ENCODE measurements at places on chromosomes 5 and 9. TPM values are rescaled to one million over a fixed set of nuclear protein-coding genes. Genes with fewer than 3 reads are reported as not detected.

DNA sequence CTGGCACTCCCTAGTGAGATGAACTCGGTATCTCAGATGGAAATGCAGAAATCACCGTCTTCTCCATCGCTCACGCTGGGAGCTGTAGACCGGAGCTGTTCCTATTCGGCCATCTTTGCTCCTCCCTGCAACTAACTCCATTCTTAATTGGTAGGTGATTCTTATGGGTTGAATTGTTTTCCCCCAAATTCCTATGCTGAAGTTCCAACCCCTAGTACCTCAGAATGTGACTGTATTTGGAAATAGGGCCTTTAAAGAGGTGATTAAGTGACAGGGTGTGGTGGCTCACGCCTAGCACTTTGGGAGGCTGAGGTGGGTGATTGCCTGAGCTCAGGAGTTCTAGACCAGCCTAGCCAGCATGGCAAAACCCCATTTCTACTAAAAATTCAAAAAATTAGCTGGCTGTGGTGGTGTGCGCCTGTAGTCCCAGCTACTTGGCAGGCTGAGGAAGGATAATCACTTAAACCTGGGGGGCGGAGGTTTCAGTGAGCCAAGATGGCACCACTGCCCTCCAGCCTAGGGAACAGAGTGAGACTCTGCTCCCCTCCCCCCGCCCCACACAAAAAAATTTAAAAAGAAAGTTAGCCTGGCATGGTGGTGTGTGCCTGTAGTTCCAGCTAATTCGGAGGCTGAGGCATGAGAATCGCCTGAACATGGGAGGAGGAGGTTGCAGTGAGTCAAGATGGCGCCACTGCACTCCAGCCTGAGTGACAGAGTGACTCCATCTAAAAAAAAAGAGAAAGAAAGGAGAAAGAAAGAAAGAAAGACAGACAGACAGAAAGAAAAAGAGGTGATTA, 25.2 kb upstream of the FOCAD start:
- DNase-seq, result no peak

- no peak for DNase-seq
Observed at GRCh38 chr5:21823076-21823574, 1030.0 kb downstream of the CDH12 start.

GRCh38 chr5:160846642-160847041, 5.4 kb downstream of the ATP10B start:
- no peak for DNase-seq

DNA sequence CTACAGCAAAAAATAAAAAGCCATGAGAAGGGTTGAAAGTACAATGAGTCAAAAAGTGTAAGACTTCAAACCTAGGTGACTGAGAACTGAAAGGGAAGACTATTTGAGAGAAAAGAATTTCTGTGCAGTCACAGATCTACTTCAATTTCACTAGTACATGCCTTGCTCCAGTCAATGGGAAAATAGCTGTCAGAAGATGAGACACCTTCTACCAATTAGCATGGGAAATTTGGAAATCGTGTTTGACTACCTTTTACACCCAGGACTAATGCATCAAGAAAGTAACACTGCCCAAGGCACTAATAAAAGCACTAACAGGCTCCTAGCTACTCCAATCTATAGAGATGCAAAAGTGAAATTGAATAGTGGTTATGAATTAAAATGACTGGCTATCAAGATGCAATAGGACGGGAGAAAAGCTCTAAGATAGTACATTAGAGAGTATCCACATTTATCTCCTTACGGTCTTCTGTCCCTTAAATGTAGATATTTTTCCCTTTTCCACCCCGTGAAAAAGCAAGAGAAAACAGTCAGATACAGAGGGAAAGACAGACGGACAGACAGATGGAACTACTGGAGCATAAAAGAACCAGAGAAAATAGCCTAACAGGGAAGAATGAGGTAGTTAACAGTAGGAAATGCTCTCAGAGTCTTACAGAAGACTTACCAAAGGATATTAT, 15.2 kb downstream of the ERP44 start:
- no peak for DNase-seq

- no peak for DNase-seq
Observed at GRCh38 chr5:134887593-134888159, 13.5 kb downstream of the TXNDC15 start.

DNA sequence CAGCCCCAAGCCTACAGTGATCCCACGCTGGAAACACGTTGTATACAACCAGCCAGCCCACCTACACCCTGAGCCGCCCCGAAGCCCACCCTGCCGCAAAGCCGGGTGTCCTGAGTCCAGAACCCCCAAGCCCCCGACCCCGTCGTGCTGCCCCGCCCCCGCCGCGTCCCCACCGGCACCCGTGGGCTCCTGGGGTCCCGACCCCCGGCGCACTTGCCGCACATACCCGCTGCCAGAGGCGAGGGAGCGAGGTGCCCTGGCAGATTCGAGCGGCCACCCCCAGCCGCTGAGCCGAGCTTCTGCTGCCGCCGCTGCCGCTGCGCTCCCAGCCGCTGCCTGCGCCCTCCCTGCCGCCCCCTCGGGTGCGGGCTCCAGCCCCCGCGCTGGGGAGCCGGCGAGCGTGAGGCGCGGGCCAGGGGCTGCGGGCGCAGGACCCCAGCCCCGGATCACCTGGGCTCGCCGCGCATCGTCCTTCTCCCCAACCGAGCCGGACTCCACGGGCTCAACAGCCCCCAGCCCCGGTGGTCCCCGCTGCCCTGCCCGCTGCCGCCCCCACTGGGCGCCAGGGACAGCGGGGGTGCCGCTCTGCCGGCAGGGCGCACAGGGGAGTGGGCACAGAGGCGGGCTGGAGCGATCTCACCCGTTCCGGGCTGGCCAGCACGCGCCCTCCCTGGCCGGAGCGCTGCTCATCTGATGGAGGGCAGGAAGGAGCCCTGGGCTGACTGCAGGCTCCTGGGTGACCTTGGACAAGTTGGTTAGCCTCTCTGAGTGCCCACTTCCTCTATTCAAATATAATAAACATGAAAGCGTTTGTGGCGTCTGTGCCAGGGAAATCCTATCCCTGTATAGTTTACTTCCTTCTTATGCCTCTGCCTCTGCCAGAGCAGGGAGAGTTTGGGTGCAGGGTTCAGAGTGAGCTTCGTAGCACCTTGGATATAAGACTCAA, at the start of gene HTR4:
HTR4 (minus strand) TSS at position 692 of the 946 bp plus-strand sequence. CDS start 17,513 bp downstream, outside the sequence.
- DNase-seq, result no peak

DNA sequence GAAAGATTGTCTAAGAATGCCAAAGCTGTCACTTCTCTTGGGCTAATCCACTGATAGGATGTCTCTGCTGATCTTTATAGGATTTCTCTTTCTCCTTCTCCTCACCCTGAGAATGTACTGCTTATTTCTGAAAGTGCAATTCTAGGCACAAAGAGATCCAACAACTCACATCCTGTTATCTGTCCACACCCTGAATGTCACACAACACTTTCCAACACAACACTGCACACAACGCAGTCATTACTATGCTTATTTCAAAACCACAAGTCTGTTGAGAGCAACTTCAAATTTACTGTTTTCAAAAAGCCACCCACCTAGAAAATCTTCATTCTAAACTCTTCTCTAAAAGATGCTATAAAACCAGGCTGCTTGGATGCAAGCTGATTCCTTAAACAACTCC, 215.0 kb downstream of the ROR2 start:
- DNase-seq, result no peak

GRCh38 chr9:84285381-84285780, 55.2 kb downstream of the SLC28A3 start:
- no peak for DNase-seq

GRCh38 chr5:34547300-34548085, 108.6 kb upstream of the RAI14 start:
- no peak for DNase-seq

DNA sequence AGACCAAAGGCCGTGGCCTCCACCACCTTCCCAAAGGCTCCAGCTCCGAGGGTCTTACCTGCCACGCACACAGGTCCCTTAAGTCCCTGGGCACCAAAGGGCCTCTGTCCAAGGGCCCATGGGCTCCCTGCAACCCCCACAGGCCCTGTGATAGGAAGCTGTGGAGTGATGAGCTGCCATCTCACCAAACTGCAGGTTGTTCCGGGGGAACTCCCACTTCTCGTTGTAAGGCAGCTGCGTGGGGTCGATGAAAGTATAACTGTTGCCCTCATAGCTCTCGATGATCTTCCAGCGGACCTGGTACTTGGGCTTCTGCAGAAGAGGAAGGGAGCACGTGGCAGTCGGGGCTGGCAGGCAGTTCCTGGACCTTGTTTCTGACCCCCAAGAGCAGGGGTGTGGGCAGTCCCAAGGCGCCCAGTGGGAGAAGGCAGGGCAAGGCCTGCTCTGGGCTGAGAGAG, 24.8 kb downstream of the CSF1R start:
- peak; percentile 77 for DNase-seq

GRCh38 chr9:70297141-70297540, 38.4 kb downstream of the SMC5 start:
- no peak for DNase-seq

- DNase-seq, result peak; percentile 49
Observed at GRCh38 chr9:33129886-33130881, 37.0 kb downstream of the B4GALT1 start.

DNA sequence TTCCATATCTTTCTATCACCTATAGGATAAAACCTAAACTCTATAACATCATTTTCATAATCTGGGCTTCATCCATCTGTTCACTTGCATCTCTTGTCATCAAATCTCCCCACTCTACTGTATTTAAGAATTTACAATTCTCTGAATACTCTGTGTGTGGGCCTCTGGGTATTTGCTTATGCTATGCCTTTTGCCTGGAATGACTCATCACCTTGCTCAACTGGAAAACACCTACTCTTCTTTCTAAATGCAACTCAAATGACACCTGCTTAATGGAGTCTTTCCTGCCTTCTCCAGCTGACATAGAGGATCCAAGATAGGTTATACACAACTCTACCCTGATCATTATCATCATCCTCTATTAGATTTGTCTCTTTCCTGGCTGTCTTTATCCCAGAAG, 421.7 kb downstream of the SPATA31D1 start:
- DNase-seq, result no peak

GRCh38 chr5:75681125-75681830, 36.0 kb downstream of the POC5 start:
- no peak for DNase-seq

- DNase-seq, result peak; percentile 74
Observed at GRCh38 chr5:1311439-1312055, 16.7 kb upstream of the TERT start.

DNA sequence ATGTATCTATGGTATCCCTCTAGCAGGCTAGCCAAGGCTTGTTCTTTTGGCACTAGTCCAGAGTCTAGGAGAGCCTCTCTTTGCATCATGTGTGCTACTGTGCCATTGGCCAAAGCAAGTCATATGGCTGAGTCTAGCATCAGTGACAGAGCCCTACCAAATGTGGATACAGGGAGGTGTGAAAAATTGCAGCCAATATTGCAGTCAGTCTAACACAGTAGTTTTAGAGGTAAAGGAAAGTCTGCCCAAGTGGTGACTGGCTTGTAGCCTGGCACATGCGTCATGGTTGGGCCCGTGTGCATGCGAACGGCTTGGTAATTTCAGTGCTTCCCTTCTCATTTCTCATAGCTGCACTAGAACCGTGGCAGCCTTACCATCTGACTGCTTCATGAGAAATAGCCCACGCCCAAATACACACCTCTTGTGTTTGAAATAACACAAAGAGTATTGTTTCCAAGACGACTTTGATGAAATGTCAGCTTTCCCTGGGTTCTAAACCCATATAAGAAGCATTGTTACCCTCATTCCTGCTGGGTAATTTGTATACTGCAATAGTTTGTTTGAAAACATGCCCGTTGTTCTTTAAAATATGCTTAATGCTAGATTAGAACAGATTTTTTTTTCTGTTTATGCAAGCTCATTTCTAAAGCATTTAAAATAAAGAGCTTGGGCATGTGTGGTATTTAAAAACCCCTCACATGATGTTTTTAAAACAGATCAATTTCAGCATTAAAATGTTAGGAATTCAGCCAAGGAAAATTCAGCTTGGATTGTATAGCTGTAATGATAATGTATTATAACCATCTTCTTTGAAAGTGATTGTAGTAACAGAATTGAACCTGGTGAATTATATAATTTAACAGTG, 113.2 kb downstream of the TLE4 start:
- DNase-seq, result no peak

DNA sequence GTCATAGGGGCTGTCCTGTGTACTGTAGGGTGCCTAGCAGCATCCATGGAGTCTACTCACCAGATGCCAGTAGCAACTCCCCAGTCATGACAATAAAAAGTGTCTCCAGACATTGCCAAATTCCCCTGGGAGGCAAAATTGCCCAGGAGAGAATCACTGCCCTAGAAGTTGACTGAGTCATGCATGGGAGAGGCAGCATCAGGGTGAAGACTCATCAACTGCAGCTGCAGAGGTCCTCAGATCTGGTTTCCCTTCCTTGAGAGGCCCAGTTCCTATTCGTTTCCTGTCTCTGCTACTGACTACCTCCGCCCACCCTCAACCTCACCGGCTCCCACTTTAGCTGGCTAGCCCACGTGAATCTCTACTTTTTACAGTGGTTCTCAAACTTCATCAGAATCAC, 88.6 kb upstream of the AGXT2 start:
- DNase-seq, result no peak

DNA sequence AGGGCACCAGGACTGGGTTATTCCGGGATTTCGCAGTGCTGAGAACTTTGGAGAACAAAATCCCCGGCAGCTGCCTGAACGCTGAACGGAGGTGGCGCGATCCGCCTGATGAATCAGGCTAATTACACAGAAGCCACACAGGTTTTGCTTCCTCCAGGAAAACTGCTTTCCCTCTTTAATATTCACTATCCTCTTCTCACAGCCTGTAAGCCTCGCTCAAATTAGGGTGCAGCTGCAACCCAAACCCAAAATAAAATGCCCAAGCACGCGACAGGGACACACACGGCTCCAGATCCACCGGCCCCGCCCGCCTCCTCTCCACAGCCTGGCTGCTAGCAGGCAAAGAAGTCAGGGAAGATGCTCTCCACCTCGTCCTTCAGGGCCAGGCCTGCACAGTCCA, 6.0 kb downstream of the SOHLH1 start:
- DNase-seq, result no peak

GRCh38 chr5:27516437-27516836, 478.1 kb upstream of the CDH9 start:
- no peak for DNase-seq

- DNase-seq, result no peak
Observed at GRCh38 chr9:92468206-92468605, 14.1 kb downstream of the ASPN start.

- no peak for DNase-seq
Observed at GRCh38 chr9:92976431-92976830, 29.1 kb downstream of the FGD3 start.

- DNase-seq, result no peak
Observed at GRCh38 chr5:80414113-80414512, 6.2 kb downstream of the ZFYVE16 start.

- no peak for DNase-seq
Observed at GRCh38 chr5:174337276-174338184, 292.0 kb downstream of the NSG2 start.

TENT4A gene
- 29.8 TPM for total RNA-seq

NEUROG1 gene
- not detected for total RNA-seq

AGXT2 gene
- not detected for total RNA-seq

ALDOB gene
- 4.7 TPM for total RNA-seq

EGR1 gene
- 639 TPM for total RNA-seq

HDAC3 gene
- 39.3 TPM for total RNA-seq

NPR3 gene
- 43.3 TPM for total RNA-seq

ZDHHC11B gene
- 6.9 TPM for total RNA-seq

TMEM171 gene
- not detected for total RNA-seq

F12 gene
- not detected for total RNA-seq

TTC16 gene
- total RNA-seq, result not detected
